ENCODE measurements at places on chromosomes 1 and 21. TPM values are rescaled to one million over a fixed set of nuclear protein-coding genes. Genes with fewer than 3 reads are reported as not detected.

The MRPS14 gene
- 31.5 TPM for total RNA-seq

The RHD gene
- not detected for total RNA-seq

The LCE6A gene
- total RNA-seq, result not detected

The ASCL5 gene
- not detected for total RNA-seq

The KCNJ6 gene
- total RNA-seq, result not detected
